ENCODE measurements at places on chromosomes 13 and 19. TPM values are rescaled to one million over a fixed set of nuclear protein-coding genes. Genes with fewer than 3 reads are reported as not detected.

GRCh38 chr13:48431987-48432615 lies 19.2 kb upstream of the LPAR6 start:
- DNase-seq = no peak

GRCh38 chr19:15280048-15280725 lies 47.9 kb upstream of the EPHX3 start:
- DNase-seq = no peak

- DNase-seq = no peak
Observed at GRCh38 chr13:99564386-99564785, 63.1 kb downstream of the TM9SF2 start.

GRCh38 chr19:22619371-22619770 lies 14.8 kb upstream of the ZNF492 start:
- DNase-seq = peak; percentile 78

ZNF112 gene
- 9.8 TPM for total RNA-seq

- no peak for DNase-seq
Observed at GRCh38 chr13:40920826-40921225, 98.3 kb downstream of the ELF1 start.

DNA sequence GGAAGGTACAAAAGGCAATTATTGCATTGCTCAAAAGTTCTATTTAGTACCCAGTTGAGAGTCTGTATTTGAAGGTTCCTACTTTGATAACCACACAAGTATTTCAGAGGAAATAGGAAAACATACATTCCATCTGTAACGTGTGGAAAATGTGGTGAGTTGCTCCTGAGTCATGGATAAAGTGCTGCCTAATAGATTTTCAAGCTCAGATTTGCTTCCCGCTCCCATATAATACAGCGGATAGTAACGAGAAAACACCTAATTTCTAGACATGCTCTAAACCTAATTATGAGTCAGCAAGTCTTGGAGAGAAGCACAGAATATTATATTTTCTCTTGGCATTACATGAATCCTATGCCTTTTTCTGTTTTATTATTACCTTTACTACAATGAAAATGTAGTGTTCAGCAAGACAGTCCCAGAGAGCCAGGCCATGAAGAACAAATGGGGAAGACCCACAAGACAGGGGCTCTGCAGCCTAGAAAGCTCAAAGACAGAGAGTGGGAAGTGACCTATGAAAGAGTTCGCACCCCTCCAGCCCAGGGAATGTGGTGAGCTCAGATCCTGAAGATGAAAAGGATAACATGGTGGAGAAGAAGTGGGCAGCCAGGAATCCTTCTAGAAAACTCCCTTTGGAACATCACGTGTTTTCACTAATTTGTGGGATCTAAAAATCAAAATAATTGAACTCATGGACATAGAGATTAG lies 116.1 kb downstream of the STARD13 start:
- no peak for DNase-seq

GRCh38 chr13:41756198-41756880 lies 204.6 kb downstream of the VWA8 start:
- DNase-seq = no peak

OR7A5 gene
- total RNA-seq = 3.7 TPM

GRCh38 chr13:49536144-49536873 lies 40.6 kb downstream of the PHF11 start:
- DNase-seq = no peak

DNA sequence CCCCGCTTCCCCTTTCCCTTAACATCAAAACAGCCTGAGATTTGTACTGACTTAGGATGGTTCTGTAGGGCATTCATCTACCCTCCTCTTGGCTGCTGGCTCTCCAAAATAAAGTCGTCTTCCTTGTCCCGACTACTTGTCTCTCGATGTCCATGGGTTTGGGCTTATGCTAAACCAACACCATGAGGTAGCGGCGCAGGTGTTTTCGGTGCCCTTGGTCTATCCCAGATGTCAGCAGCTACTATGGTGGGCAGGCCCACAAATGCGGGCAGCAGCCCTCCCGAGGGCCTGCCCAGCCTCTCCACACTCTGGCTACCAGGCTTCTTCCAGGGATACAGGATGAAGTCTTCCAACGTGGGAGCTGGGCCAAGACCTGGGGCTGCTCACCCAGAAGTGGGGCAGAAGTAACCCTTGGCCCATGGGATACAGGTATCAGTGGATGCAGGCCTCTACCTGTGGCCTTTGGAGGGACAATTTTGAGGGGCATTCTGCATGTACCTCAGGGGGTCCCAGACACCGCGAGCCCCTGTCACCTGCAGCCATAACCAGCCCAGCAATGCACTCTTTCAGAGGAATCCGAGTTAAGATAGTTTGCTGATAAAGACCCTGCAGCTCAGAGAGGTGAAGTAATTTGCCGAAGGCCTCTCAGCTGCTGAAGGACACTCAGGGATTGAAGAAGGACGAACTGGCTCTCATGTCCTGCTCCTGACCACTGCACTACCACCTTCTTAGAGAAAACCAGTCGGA lies 47.8 kb upstream of the VSTM2B start:
- no peak for DNase-seq

- DNase-seq = no peak
Observed at GRCh38 chr19:46441866-46442265, 13.1 kb upstream of the PNMA8C start.

SERPINE3 gene
- 0.12 TPM for total RNA-seq

COMP gene
- 7.1 TPM for total RNA-seq

DNA sequence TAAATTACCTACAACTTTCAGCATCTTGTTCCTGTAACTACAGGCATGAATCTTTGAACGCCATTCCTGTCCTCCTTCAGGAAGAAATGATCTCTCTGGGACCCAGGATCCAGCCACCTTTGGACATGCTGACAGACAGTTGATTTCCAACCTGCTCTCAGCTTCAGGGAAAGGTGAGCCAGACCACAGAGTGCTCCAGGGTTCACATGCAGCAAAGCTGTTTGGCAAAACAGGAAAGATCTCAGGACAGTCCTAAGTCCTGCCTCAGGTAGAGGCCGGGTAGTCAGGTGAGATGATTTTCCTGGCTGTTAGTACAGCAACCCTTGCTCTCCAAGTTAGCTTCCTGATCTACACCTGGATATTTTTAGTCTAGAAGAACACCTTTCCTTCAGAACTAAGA lies 9.1 kb downstream of the SLC15A1 start:
- no peak for DNase-seq

DNA sequence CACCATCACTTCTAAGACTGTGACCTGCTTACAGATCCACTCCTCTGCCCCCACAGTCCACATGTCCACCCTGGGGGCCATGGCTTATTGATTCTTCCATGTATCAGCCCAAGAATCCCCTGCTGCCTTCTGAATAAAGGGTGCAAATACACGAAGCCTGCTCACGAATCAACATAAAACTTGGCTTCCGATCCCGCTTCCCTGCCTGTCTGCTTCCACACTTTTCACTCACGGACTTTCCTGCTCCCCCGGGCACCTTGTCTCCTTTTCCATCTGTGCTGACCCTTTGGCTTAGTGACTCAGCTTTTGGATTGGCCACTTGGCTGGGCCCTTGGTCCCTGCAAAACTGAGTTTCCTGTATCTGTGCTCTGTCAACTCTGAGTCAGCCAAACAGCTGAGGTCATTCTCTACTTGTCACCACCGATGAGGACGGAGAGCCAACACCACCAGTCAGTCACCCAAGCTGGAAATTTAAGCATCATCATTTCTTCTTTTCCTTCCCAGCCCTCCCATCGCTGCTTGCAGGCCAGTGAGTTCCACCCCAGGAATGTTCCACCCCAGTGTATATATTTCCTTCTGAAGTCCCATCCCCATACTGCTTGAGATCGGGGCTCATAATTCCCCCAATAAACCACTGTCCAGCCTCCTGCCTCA lies 11.4 kb upstream of the USP12 start:
- DNase-seq = no peak

DNA sequence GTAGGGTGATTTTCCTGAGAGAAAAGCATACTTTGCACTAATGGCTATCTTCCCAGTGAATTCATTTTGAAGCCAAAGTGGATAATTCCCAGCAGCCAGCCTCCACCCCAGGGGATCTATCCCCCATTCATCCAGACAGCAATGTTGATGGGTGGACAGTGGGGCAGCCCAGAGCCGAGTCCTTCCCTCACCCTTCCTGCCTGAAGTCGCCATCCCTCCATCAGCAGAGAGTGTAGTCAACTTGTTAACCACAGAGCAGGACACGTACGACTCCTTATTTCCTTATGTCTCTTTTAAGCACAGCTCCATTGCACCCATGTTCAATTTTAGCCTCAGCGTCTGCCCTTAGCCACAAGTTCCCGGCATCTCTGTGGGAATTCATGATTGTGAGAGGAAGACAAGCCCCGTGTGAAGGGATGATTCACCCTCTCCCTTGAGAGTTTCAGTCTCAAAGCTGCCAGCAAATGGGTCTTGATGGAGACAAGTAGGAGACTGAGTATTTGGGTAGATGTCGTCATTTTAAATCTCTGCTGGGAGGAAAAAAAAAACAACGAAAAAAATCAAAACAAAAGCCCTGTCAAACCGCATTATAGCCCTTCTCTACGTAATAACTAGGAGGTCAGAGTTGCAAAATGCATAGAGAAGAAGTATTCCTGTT lies 58.3 kb upstream of the MEDAG start:
- DNase-seq = no peak

ENOX1 gene
- 11.5 TPM for total RNA-seq

ZNF865 gene
- 12.2 TPM for total RNA-seq

DNA sequence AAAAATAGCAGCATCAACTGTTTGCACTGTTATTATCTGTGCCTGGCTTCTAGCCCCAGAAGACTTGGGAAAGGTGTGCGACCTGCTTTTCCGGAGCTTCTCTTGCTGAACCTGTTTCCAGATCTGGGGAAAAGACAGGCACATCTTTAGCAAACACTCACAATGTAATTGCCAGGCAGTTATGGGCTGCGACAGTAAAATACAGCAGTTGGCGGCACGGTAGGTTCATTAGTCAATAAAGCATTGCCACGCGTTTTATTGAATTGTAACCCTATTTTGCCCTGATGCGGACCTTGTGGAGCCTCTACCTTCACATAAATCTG lies 223.7 kb upstream of the TSHZ3 start:
- no peak for DNase-seq

SIGLEC12 gene
- total RNA-seq = not detected

GRCh38 chr13:36850790-36851438 lies 31.9 kb downstream of the RFXAP start:
- DNase-seq = no peak

DNA sequence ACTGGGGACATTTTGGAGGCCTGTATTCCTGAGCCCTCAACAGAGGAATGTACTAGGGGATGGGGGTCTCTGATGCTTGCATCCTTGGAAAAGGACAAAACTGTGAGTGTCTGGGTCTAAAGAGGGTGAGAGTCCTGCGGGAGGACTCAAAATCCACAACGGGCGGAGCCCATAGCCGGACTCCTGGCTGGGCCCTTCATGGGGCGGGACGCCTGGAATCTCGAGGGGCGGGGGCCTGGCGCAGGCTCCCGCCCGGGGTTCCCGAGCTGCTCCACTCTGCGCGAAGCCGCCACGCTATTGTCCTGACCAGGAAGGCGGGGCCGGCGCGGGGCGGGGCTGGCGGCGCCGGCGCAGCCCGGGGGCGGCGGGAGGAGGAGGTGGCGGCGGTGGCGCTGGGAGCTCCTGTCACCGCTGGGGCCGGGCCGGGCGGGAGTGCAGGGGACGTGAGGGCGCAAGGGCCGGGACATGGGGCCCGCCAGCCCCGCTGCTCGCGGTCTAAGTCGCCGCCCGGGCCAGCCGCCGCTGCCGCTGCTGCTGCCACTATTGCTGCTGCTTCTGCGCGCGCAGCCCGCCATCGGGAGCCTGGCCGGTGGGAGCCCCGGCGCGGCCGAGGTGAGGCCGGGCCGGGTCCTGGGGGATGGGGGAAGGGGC lies at the start of gene APLP1:
Gene APLP1 (plus strand): TSS at position 403 of the 651 bp plus-strand sequence. CDS start 63 bp downstream, at position 466.
- peak; percentile 71 for DNase-seq

DNA sequence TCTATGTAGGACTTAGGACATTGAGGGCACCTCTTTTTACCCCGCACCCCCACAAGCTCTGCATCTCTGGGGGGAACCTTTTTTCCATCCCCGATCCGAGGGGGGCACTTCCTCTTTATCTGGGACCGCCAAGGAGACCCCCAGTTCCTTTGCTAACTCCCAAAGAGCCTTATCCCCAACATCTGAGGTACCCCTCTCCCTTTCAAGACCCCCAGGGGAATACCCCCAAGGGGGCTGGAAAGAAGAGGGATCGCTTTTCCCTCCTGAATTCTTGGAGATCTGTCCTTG lies 1.1 kb downstream of the TNFSF9 start:
- no peak for DNase-seq

LRRC63 gene
- 4.6 TPM for total RNA-seq

GRCh38 chr19:55097864-55098715 lies 19.3 kb downstream of the PPP1R12C start:
- DNase-seq = peak; percentile 76

GRCh38 chr19:28705008-28705407 lies 507.9 kb downstream of the UQCRFS1 start:
- DNase-seq = no peak

DNA sequence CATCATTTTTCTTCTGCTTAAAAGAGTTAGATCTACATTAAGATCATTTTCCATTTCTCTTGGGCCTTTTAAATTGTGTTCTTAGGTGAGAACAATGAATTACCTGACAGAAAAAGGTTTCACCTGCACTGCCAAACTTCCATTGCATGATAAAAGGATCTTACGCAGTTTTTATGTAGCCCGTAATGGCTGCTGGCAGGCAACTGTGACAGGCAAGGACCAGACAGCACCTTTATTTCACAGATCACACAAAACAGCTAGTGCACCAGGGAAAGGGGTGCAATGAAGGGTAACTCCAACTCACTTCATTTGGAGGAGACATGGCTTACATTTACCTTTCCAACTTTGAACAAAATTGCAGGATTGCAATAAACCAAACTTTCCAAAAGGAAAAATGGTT lies 159.8 kb downstream of the SLITRK1 start:
- DNase-seq = no peak

WASF3 gene
- total RNA-seq = 27.3 TPM

- no peak for DNase-seq
Observed at GRCh38 chr19:9348671-9349070, 14.1 kb upstream of the ZNF177 start.

SAMD4B gene
- 276 TPM for total RNA-seq

Data from testis (tissue), 5 donors.